NCI-H1092 (cell line): ENCODE measurements at places on chromosomes 11 and 22.

- no peak for DNase-seq
These were observed 624 bp upstream of the DNAJB7 start for GRCh38 chr22:40862537-40862936.

DNA sequence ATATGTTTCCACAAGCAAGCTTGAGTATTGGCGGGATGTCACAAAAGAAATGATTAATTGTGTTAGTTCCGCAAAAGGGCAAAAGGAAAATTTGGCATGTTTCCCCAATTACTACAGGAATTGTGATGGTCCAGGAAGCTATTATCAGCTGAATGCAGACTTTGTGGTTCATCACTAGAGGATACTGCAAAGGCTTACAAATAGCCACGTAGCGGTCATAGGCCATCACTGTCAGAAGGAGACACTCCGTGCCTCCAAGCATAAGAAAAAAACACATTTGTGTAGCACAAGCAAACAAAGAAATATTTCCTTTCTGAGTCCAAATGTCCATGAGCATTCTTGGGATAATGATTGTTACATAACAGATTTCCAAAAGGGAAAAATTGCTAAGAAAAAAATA, 1.8 kb downstream of the OR10AG1 start:
- no peak for DNase-seq

GRCh38 chr11:124971810-124972209, 17.8 kb downstream of the CCDC15 start:
- DNase-seq: no peak

DNA sequence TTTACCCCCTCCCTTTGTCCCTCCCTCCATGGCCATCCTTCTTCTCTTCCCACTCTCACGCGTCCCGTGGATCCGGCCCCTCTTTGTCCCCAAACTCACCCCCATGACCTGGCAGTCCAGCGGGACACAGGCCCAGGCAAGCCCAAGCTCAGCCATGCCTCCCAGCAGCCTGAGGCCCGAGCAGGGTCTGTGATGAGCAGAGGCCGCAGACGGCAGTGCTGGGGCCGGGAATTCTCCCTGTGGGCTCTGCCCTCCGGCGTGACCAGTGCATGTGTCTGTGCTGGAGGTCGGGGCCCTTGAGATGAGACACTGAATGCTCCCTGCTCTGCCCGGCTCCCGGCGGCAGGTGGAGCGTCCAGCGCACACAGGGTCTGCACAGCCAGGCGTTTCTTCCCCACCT, 237.9 kb downstream of the BRD1 start:
- no peak for DNase-seq

DNA sequence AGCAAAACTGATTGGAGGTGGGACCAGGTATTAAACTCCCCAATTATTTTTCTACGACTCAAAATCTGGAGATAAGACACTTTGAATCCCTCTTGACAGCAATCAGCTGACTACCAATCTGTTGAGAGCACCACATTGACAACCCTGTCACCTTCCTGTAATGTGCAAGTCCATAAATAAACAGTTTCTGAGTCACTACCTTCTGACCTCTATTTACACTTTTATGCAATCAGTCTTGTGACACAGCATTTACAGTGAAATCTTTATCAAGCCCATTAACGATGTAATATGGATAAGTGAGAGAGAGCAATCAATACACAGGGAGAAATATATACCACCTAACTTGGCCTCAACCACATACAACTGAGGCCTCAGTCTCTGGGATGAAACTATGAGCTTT, 283.7 kb upstream of the ANO5 start:
- no peak for DNase-seq
